ENCODE measurements at places on chromosomes 5 and 9.

GRCh38 chr5:171444582-171444981 is 25.1 kb downstream of the FGF18 start:
- no peak for DNase-seq

- peak; percentile 50 for DNase-seq
These were observed 1.0 kb downstream of the FOXE1 start for GRCh38 chr9:97853844-97854695.

- DNase-seq: no peak
These were observed 3.8 kb upstream of the NEUROG1 start for GRCh38 chr5:135539430-135540005.

GRCh38 chr5:7392693-7393024 is 3.3 kb upstream of the ADCY2 start:
- no peak for DNase-seq

- no peak for DNase-seq
These were observed 65.2 kb downstream of the PPARGC1B start for GRCh38 chr5:149795360-149795759.

DNA sequence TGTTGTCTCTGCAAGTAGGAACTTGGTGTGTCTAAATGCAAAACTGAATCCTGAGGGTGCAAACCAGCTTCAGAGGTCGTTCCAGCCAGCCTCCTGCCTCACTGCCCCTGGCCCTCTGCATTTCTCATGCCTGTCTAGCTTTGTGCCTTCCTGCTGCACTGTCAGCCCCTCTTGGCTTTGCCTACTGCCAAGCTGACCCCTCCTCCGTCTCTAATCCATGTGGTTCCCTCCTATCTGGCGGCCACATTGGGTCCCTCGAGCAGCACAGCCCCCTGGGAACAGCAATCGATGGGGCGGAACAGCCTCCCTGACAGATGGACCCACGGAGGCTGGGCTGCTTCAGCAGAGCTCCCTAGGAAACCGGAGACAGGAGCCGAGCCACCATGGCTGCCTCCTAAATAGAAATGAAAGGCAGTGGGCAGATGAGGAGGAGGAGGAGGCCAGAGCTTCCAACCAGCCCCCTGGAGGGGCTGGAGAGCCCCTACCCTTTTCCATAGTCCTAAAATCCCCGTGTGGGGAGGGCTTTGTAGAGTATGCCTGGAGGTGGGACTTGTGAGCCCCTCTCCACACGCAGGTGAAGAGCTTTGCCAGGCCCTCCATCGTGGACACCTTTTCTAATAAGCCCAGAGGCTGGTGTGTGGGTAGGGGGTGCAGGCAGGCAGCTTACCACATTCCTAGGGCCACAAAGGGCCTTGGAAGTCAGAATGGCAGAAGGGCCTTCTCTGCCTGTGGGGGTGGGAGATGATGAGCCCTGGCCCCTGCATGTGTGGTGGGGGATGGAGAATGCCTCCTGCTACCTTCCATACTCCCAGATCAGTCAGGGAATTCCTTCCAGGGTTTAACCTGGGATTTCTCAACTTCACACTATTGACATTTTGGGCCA is 9.2 kb upstream of the CXXC5 start:
- DNase-seq: no peak

DNA sequence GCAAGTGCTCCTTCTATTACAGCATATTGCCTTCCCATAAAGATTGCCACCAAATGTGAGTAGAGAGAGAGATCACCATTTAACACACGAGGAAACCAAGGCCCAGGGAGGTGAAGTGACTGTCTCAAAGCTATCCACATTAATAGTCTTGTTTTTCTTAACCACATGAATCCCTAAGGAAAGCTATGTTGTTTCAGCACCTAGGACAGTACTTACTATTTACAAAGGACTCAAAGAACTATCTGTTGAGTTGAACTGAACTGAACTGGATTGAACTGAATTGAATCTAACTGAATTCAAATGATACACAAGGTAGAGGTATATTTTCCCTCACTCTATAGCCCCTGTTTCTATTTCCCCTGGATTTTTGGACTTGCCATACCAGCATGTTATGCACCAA is 430.4 kb downstream of the CAAP1 start:
- DNase-seq: no peak

- no peak for DNase-seq
These were observed 399.6 kb downstream of the MED10 start for GRCh38 chr5:5978501-5979376.

GRCh38 chr5:59569608-59570334 is 323.8 kb downstream of the PDE4D start:
- no peak for DNase-seq

DNA sequence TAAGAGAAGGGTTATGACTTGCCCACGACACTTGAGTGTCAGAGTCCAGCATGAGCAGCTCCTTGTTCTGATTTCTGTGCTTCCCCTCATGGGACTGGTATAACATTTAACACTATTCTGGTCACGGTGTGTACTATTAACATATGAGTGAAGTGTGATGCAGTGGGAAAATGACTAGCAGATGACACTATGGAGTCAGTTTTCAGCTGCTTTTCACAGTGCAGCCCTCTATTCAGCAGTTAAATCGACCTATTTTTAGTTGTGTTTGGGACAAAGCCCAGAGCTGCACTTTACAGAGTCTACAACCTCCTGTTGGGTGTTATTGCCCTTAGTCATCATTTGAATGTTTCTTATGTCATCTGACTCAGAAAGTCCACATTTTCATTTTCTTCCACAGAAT is 59.1 kb downstream of the CHSY3 start:
- no peak for DNase-seq

- DNase-seq: no peak
These were observed 133.0 kb downstream of the ZSWIM6 start for GRCh38 chr5:61465066-61465465.

GRCh38 chr5:151208481-151208914 is 15.4 kb downstream of the CCDC69 start:
- no peak for DNase-seq

GRCh38 chr5:34411470-34412346 is 244.4 kb upstream of the RAI14 start:
- DNase-seq: no peak

GRCh38 chr9:14488421-14489190 is 174.7 kb upstream of the NFIB start:
- DNase-seq: no peak
